ENCODE measurements at places on chromosomes 2 and 18.

- DNase-seq = peak; percentile 97
These were observed at the start of gene CYB5A for GRCh38 chr18:74291771-74292540. Gene CYB5A, minus strand, starts transcription at chr18:74291963. Its CDS starts 88 bp downstream, at chr18:74291875.

GRCh38 chr18:24209558-24209957 is 70.7 kb downstream of the CABYR start:
- no peak for DNase-seq

DNA sequence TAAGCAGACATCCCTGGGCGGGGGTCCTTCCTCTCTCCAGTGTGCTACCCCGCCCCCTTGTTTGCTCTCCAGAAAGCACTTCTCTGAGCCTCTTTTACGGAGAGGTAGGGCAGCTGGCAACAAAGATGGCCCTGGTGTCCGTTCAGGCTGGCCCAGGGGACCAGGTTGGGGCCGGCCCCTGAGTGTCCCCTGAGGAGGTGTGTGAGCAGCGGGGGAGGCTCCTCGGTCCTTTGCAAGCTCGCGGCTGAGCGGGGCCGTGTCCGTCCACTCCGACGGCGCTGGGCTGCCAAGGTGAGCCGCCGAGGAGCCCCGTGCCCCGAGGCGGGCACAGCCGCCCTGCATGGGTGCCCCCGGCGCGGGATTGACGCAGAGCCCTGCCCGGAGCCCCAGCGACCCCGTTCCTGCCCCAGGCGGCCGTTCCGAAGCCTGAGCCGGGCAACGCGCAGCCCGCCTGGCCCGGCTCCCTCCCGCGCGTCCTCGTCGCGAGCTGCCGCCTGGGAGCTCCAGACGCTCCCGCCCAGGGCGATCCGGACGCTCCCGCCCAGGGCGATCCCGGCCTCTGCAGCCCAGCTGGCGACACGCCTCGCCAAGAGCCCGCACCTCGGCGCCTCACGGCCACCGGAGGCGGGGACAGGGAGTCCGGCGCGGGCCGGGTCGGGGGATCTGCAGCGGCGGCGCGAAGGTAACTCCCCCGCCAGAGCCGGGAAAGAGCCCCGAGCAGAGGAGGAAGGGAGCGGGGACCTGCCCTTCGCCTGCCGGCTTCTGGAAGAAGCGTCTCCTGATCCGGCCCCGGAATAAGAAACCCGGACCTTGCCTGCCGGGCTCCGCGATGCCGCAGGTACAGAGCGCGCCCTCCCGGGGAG is at the start of gene PROKR1:
Gene PROKR1, plus strand, starts transcription at position 569 of the 863 bp plus-strand sequence. CDS start 2,243 bp downstream, outside the sequence.
- DNase-seq = peak; percentile 41

GRCh38 chr18:36314098-36314497 is 16.6 kb downstream of the FHOD3 start:
- no peak for DNase-seq

GRCh38 chr18:26719896-26720295 is 145.6 kb downstream of the AQP4 start:
- no peak for DNase-seq

DNA sequence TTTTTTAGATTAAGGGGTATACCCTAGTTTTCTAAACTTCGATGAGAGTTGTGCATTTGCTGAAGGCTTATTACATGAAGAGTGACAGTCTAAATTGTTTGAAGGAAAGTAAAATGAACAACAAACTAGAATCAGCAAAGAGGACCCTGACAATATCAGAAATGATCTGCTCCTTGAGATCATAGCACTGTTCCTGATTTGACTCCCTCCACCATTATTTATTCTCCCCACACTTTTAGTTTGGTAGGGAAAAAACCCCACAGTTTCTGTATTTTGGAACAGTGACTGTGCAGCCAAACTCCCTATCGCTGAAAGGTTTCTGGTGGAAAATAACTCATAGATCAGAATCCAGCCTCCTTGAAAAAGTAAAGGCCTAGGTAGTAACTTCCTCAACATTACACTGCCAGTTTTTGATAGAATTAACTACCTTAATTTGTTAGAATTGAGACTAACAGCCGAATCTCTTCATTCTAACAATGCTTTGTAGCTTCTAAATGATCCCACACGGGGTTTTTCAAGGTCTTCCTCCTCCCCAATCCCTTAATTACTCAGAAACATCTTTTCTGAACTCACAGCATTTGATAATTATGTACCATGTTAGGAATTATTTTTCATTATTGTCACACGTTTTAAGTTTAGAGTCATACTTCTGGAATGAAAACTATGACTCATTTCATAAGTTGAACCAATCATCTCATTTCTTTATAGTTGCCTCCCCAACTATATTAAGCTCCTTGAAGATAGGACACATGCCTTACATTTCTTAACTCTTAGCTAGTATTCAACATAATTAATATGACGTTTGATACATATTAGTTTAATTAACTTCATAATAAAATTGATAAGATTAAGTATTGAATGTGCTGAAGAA is 2.9 kb downstream of the MYL12A start:
- DNase-seq = no peak

DNA sequence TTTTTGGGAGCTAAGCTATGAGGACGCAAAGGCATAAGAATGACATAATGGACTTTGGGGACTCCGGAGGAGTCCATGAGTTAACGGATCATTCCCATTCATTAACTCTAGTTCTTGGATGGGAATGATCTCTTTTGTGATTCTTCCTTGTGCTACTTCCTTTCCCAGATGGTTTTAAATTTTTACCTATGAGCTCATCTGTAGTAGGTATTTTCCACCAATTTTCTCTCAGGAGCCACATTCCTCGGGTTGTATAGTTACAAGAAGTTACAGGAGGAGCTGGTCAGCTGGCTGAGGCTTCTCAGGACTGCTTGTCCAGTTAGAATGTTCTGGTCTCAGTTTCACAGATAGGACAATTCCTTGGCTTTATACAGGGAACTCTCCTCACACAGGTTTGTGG is 42.9 kb upstream of the LPIN2 start:
- no peak for DNase-seq

DNA sequence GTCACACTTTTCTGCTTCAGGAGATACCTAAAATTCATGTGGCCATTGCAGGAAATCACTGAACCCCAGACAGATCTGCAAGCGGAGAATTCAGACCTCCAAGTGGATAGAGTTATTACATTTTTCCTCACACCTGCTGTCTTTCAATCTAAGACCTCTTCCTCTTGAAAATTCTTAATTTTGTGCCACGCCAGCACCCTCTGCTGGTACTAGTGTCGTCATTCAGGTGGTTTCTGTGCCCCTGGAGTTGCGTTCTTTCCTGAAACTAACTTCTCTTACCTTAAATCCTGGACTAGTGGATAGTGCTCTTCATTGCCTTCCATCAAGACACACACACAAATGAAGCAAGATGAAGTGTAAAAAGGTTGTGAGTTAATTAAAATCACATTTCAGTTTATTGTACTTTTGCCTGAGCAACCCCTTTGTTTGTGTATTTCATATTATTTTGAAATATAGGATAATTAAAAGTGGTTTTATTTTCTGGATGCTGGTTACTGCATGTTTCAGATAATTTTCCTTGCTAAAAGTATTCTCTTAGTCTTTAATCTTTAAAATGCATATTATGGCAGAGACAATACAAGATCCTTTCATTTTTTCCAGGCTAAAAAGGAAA is 1.6 kb upstream of the DNER start:
- peak; percentile 54 for DNase-seq

- DNase-seq = no peak
These were observed 739.4 kb upstream of the RAB6C start for GRCh38 chr2:129240061-129240460.

GRCh38 chr2:1581965-1582625 is 162.2 kb downstream of the PXDN start:
- DNase-seq = no peak

GRCh38 chr2:109635426-109636304 is 21.5 kb downstream of the SOWAHC start:
- no peak for DNase-seq

DNA sequence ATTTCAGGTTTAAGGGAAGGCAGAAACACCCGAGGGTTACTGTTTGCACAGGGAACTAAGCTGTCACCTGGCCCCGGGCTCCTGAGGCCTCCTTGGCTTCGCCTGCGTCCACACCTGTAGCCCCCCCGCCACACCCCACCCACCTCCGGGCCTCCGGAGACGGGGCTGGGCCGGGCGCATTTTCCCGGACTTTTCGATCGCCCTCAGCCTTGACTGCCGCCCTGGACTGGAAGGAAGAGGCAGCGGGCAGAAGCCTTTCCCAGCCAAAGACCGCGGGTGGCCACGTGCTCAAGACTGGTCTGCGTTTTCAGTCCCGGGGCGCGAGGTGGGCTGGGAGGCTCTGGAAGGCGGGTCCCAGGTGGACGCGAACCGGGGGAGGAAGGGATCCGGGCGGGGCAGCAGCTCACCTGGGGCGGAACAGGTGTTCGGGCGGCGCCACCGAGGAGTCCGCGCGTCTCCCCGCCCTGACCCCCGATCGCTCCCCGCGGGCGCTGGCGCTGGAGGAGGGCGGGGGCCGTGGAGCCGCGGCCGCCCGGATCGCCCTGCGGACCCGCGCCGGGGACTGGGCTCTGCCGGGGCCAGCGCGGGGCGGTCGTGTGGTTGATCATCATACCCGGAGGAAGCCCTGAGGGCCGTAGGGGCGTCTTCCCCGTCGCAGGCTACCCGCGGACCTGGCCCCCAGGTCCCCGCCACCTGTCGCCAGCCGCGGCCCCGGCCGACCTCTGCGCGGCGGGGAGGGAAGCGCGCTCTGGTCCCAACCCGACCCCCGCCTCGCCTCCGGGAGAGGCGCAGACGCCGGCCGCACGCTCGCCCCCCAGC is 3.2 kb downstream of the ID2 start:
- peak; percentile 74 for DNase-seq

DNA sequence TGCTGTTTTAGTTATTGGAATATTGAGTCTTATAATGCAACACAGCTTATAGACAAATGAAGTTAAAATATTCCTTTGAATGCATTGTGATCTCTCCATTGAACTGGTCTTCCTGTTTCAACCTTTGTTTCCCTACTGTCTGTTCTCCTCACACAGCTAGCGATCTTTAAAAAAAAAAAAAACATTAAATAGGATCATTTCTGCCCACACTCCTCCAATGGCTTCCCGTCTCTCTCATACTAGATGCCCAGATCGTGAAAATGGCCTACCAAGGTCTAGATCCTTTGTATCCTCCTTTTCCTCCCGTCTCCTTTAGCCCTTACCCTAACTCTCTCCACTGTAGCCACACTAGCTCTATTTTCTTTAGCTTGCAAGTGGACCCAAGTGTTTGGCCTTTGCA is 2.4 kb downstream of the FAM171B start:
- no peak for DNase-seq

DNA sequence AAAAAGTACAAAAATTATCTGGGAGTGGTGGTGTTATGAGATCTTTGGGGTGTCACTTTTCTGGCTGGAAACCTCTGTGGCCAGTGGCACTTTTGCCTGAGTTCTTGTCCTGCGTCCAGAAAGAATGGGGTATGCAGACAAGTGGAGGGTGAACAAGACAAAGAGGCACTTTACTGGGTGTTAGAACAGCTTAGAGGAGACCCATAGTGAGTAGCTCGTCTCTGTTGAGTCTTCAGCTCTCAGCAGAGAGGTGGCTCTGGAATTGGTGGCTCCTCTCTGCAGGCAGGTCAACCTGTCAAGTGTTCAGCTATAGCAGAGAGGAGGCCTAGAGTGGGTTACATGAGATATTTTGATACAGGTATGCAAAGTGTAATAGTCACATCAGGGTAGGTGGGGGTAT is 26.1 kb downstream of the CRYGD start:
- DNase-seq = no peak

- DNase-seq = no peak
These were observed 32.7 kb downstream of the ZNF516 start for GRCh38 chr18:76462326-76462694.

DNA sequence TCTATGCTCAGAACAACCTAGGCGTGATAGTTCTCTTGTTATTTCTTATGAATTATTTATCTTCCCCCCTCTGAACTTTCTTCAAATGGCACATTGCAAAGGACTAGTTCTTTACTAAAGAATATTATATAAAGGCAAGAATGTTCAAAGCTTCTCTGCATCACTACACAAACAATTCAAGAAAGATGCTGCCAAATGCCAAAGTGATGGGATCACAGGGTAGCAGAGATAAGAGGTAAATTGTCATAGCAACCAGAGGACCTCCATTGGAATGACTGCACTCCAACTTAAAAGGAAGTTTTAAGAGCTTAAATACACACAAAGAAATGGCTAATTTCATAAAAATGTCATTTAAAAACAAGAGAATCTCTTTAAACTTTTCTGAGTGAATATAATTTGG is 72.8 kb downstream of the AQP4 start:
- DNase-seq = no peak

DNA sequence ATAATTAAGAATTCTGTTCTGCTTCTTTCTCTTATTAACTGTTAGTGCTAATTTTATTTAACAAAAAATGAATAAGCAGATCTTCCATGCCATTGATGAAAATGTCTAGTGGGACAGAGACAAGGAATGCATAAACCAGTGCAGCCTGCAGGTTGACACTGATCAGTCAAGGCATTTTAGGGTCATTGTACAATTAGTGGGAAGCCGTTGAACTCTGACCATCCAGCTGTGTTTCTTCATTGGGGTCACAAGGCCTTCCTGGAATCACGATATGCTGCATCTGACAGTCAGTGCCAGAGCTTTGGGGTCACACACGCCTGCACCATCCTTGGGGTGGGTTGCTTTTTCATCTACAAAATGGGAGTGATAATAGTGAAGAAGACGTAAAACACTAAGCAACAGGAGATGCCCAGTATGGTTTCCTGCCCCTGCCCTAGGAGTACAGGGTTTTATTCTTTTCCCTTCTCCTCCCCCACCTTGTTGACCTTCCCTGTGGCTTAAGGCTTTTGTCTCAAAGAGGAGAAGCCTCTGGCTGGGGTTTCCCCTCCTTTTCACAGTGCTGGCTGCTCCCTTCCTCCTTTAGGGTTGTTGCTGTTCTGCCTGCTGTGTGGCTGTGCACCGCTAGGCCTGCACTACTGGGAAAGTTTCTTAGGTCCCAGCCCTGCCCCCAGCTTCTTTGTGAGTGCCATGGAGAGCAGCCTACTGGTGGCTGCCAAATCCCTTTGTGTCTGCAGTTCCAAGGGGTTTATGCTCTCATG is 245.6 kb downstream of the TPGS2 start:
- DNase-seq = no peak

DNA sequence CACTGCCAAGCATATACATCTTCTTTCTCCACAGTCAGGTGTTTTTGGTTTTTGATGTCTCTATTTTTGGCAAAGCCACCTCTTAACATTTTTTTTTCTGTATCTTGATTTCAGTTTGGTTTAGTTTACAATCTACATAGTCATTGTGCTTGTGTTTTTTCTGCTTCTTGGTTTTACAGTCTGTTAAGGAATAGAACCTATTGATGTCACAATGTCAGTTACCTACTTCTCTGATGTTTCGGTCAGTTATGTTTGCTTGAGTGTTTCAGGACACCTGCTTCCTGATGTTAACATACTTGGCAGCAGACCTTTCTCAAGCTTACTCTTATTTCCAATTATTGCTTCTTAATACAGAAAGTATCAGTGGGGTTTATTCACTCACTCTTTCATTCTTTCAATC is 253.3 kb downstream of the SPAG16 start:
- DNase-seq = no peak

DNA sequence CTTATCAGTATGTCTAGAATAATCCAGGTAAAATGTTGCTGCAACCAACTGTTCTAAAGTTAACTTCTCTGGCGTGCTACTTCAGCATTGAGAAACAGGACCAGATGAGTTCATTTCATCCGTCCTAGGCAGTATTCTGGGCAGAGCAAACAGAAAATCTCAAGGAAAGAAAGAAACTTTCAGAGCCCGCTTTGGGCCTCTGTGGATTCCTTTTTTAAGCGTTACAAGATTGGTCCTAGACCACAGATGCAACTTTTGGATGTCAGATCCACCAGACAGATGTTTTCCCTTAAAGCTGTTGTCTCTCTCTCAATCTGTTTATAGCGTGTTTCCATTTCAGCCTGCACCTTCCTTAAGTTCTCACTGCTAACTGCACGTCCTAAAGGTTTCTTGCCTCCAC is 75.0 kb downstream of the BCL2 start:
- no peak for DNase-seq

- no peak for DNase-seq
These were observed 82.9 kb downstream of the PLB1 start for GRCh38 chr2:28578774-28579173.
